ENCODE measurements at places on chromosomes 4 and X.

- H3K36me3 ChIP-seq, result no peaks in the 10 kb centered on the region
- DNase-seq, result no peak
- no peak overlapping the region for H3K27ac ChIP-seq
- H3K4me1 ChIP-seq, result no peaks in the 10 kb centered on the region
These were observed 70.2 kb downstream of the CXXC4 start for GRCh38 chr4:104424475-104424941.

GRCh38 chr4:73870768-73871167, 1.6 kb downstream of the CXCL1 start:
- H3K36me3 ChIP-seq, result no peaks in the 10 kb centered on the region
- no peak overlapping the region for H3K27ac ChIP-seq
- peaks cover 12% of the 10 kb centered on the region for H3K27me3 ChIP-seq
- no peaks in the 10 kb centered on the region for H3K4me1 ChIP-seq
- no peak overlapping the region for H3K4me3 ChIP-seq

DNA sequence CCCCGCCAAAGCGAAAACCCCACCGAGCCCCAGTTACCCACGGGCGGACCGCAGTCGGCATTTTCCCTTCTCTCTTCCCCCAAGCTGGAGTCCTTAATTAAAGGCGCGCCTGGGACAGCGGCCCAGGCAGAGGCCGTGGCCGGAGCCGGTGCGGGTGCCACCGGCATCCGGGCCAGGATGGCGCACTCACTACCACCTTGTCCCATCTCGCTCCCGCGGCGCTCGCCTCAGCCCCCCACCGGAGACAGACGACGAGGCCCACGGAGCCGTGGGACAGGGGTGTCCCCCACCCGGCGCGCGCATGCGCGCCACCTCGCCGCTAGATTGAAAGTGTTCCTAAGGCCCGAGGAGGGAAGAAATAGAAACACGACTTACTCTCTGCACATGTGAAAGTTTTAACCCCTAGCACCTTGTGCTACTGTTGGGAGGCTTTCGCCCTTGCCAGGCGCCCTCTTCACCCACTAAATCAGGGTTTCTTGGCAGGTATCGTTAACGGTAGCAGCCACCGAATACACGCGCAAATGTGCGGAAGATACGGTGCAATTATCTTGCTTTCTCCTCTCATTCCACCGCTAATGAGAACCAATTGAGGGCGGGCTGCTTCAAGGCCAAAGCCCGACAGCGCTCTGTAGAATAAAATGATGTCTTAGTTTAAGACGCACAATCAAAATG, 64.3 kb upstream of the CCDC160 start:
- peak overlapping the region; percentile 39 for H3K4me3 ChIP-seq
- DNase-seq, result peak; percentile 15
- H3K36me3 ChIP-seq, result no peaks in the 10 kb centered on the region
- H3K27me3 ChIP-seq, result peaks cover 15% of the 10 kb centered on the region
- H3K27ac ChIP-seq, result no peak overlapping the region

GRCh38 chrX:151177141-151178027, 1.0 kb downstream of the GPR50 start:
- no peak for DNase-seq
- no peak overlapping the region for H3K4me3 ChIP-seq
- peaks cover 3% of the 10 kb centered on the region for H3K4me1 ChIP-seq
- no peak overlapping the region for H3K27ac ChIP-seq
- H3K36me3 ChIP-seq, result no peaks in the 10 kb centered on the region
- peaks cover 53% of the 10 kb centered on the region for H3K27me3 ChIP-seq

DNA sequence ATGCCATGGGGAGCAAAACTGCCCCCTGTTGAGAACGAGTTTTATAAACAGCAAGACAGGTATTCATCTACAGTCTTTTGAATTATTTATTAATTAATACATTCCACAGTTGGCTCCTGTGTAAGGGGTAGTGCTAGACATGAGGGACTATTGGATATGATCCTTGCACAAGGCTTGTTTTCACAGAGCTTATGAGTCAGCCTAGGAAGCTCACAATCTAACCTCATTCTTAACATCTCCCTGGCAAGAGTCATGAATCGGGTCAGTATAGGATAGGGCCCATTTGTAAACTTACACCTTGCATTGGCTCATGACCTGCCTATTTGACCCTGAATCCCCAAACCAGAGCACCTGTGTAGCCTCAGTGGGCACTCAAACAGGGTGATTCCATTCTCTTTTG, 209.1 kb upstream of the HCCS start:
- no peaks in the 10 kb centered on the region for H3K27me3 ChIP-seq
- H3K27ac ChIP-seq, result no peak overlapping the region
- H3K4me1 ChIP-seq, result no peaks in the 10 kb centered on the region
- H3K36me3 ChIP-seq, result no peaks in the 10 kb centered on the region
- no peak overlapping the region for H3K4me3 ChIP-seq
- DNase-seq, result no peak

- DNase-seq, result no peak
- H3K27me3 ChIP-seq, result no peaks in the 10 kb centered on the region
- no peaks in the 10 kb centered on the region for H3K36me3 ChIP-seq
- H3K4me1 ChIP-seq, result no peaks in the 10 kb centered on the region
These were observed 39.8 kb upstream of the POF1B start for GRCh38 chrX:85419293-85419692.

- no peak for DNase-seq
- H3K27me3 ChIP-seq, result no peaks in the 10 kb centered on the region
- H3K27ac ChIP-seq, result no peak overlapping the region
- H3K4me3 ChIP-seq, result no peak overlapping the region
- H3K4me1 ChIP-seq, result no peaks in the 10 kb centered on the region
These were observed 45.4 kb downstream of the MBNL3 start for GRCh38 chrX:132443196-132444135.

DNA sequence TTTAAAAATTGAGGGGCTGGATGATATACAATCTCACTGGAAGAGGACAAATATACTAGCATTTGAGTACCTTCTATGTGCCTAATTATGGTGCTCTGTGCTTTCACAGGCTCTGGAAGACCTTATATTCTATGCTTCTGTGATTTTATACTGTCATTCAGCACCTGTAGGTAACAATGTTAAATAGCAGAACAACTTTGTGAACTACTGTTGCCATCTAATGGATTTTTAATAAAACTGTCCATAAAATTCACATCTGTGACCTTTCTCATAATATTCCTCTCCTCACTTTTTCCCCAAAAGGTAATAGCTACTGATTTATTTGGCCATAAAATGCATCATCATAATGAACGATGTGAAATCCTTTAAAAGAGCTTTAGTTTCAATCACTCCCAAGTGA, 21.9 kb downstream of the POU3F4 start:
- H3K27me3 ChIP-seq, result no peaks in the 10 kb centered on the region
- H3K36me3 ChIP-seq, result no peaks in the 10 kb centered on the region
- no peak overlapping the region for H3K4me3 ChIP-seq
- DNase-seq, result no peak

DNA sequence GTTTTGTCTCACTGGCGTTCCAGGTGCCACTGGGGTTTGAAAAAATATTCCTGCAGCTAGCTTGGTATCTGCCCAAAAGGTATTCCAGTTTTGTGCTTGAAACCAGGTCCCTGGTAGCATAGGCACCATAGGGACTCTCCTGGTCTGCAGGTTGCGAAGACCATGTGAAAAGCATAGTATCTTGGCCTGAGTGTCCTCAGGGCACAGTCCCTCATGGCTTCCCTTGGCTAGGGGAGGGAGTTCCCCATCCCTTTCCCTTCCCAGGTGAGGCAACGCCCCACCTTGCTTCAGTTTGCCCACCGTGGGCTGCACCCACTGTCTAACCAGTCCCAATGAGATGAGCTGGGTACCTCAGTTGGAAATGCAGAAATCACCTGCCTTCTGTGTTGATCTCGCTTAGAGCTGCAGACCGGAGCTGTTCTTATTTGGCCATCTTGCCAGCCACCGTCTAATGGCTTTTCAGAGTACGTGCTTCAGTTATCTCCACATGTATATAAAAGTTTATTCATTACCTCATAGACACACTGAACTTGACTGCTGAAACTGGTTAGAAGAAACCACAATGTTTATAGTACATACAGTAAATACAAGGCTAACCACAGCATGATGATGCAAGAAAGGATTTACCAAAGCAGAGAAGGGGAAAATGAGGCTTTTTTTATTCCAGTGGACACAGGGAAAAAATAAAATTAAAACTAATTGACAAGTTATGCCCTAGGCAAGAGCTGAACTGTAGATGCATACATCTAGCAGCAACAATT, 10.6 kb downstream of the PBDC1 start:
- H3K27ac ChIP-seq, result no peak overlapping the region
- no peaks in the 10 kb centered on the region for H3K4me1 ChIP-seq
- peaks cover 4% of the 10 kb centered on the region for H3K36me3 ChIP-seq

DNA sequence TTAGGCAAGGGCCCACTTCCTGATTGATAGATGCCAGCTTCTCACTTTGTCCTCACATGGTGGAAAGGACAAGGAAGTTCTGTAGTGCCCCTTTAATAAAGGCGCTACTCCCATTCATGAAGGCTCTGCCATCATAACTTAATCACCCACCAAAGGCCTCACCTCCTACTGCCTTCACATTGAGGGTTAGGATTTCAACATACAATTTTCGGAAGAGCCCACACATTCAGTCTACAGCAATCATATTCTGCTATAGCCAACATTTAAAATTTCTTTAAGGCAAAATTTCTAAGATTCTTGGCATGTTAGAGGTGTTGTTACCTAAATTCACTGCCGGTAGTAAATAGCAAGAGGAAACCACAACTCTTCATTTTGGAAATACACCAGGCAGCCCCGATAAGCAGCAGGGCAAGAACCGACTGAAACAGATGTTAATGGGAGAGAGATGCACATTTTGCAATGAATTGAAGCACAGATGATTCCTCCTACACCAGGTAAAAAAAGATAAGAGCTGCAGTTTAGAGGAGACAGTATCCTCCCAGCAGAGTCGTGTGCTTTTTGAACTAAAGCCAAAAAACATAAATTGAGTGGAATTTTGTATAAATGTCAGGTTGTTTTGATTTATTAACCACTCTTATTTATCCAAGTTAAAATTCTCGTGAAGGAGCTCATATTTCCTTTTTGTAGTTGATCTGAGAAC, 594.9 kb downstream of the KCTD8 start:
- DNase-seq, result no peak
- H3K36me3 ChIP-seq, result no peaks in the 10 kb centered on the region

DNA sequence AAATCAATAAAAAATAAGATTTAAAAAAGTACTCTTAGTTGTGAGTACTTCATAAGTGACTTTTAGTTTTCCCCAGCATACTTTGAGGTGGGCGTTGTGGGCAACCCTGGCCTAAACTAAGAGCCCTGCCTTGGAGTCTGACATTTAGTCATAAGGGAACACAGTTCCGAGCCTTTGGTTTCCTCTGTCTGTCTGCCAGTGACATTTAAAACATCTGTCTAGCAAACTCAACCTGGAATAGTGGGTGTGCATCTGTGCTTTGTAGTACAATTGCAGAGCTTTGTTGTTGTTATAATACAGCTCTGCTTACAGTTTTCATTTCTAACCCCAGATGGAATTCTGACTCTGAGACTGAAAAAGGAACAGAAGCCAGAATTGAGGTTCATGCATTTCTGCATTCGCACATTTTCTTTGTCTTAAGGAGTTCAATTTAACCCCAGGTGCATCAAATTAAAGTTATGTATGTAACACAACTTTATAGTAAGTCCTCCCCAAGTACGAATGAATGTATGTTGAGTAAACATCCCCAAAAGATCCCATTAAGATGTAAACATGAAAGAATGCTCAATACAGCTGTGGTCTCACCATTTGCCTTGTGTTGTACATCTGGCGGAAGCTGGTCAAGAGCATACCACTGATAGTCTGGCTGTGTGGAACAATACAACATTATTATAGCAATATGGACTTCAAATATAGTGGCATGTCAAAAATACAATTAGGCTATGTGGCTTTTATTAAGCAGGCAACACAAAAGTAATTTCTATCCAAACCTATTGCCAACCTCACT, 25.9 kb downstream of the TNIP3 start:
- H3K27me3 ChIP-seq, result no peaks in the 10 kb centered on the region
- no peak overlapping the region for H3K4me3 ChIP-seq
- DNase-seq, result no peak
- H3K4me1 ChIP-seq, result no peaks in the 10 kb centered on the region
- no peak overlapping the region for H3K27ac ChIP-seq
- H3K36me3 ChIP-seq, result no peaks in the 10 kb centered on the region

DNA sequence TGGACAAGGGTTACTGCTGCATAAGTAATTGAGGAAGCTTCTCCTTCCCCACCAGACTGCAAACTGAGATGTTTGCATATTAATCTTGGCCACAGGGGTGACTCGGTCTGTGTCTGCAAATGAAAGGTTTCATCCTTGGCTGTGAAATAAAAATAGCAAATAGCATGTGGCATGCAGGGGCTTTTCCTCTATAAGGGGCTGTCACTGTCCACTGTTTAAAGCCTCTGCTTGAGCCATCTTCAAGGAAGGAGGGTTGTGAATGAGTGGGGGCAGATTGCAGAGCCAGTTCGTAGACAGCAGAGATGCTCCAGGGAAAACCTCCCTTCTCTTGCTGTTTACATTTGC, 33.3 kb downstream of the TMSB4X start:
- H3K27me3 ChIP-seq, result no peaks in the 10 kb centered on the region
- DNase-seq, result no peak
- no peaks in the 10 kb centered on the region for H3K4me1 ChIP-seq
- H3K27ac ChIP-seq, result peak overlapping the region; percentile 30
- H3K4me3 ChIP-seq, result no peak overlapping the region
- no peaks in the 10 kb centered on the region for H3K36me3 ChIP-seq

DNA sequence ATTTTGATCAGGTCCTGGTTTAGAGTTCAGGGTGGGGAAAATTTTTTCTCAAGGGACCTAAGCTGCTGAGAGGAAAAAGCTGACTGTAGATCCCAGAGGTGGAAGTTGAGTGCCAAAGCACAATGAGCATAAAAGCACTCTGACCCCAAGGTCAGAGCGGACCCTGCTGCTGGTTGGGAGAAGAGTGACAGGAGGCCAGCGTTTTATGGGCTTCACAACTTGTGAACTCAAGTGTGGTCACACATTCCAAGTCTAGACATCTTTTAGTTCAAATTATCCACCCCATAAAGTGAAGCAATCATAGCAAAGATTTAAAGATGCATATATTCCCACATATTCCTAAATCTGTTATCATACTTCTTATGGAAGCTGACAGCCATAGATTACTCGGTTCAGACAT, 220.3 kb downstream of the CHIC2 start:
- no peak overlapping the region for H3K4me3 ChIP-seq
- no peaks in the 10 kb centered on the region for H3K27me3 ChIP-seq
- no peaks in the 10 kb centered on the region for H3K36me3 ChIP-seq

DNA sequence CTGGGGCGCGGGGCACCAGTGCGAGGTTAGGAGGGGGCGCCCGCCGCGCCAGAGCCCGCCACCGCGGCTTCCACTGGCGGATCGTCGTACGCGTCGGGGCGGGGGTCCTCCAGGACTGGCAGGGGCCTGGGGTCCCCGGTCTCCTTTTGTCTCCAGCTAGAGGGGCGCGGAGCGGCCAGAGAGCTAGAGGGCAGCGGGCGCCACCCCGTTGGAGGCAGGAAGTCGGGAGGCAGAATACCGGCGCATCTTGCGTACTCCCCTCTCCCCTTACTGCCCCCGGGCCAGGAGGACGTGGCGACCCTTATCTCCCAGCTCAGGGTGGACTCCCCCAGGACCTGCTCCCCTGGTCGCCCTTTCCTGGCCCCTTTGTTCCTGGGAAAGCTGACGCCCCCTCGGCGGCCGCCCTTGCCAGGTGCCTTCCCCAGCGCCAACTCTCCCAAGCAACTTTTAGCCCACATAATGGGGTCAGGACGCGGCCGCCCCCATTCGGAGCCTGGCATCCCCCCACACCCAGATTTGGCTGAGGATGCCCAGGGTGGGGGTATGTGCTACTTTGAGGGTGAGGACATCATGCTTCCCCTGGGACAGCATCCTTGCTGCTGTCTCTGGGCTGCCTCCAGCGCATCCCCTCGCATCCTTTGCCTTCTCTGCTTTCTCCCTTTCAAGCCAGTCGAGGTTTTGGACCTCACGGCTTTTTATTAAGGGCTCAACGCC, 933 bp downstream of the CNKSR2 start:
- no peak overlapping the region for H3K27ac ChIP-seq
- H3K36me3 ChIP-seq, result no peaks in the 10 kb centered on the region
- H3K4me3 ChIP-seq, result peak overlapping the region; percentile 29

Data from transverse colon (tissue), 4 donors.